ENCODE measurements at places on chromosomes 3 and 15.

DNA sequence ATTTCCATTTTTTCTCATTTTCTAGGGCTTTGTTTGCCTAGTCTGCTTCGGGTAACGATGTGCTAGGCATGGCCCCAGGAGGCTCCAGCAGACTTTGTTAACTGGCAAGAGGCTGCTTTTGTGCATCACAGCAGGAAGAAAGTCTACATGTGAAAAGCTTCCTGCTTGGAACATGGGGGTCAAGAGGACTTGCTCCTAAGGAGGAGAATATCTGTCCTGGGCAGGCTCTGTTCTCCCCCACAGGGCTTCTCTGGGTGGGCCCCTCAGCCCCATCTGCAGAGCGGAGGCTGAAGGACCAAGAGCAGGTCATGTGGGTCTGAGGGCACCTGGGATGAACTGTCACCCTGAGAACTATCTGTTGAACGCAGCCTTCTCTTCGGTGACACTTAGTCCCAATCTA, 94.7 kb downstream of the CCNL1 start:
- DNase-seq, result no peak

DNA sequence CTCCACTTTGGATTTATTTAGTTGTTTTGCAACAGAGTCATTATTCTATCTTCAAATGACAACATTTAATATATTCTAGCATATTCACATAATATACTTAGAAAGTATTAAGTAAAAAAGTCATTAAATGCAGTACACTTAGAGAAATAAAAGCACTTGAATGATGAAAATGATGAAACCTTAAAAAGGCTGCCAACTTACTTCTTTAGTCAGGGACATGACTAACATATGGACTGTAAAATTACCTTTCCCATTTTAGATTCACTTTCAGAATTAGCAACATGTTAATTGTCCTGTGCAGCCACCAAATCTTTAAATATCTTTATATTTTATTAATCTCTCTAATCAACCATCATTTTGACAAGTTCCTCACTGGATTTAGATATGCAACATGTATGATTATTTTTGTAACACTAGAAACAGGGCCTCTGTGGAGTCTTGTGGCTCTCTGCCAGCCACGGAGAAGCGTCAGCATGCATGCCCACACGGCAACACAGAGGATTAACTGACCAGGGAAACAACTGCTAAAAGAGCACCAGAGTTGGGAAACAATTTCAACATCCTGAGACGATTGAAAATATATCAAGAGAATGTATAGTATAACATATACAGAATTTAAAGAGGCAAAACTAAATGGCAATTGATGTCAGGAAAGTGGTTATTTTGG, 95.7 kb downstream of the ANO10 start:
- DNase-seq, result no peak

GRCh38 chr3:33137691-33138090, 23.9 kb downstream of the CRTAP start:
- no peak for DNase-seq

GRCh38 chr3:184525337-184526087, 36.1 kb upstream of the EPHB3 start:
- DNase-seq, result no peak

- no peak for DNase-seq
Observed at GRCh38 chr3:54756330-54756731, 171.5 kb downstream of the LRTM1 start.

DNA sequence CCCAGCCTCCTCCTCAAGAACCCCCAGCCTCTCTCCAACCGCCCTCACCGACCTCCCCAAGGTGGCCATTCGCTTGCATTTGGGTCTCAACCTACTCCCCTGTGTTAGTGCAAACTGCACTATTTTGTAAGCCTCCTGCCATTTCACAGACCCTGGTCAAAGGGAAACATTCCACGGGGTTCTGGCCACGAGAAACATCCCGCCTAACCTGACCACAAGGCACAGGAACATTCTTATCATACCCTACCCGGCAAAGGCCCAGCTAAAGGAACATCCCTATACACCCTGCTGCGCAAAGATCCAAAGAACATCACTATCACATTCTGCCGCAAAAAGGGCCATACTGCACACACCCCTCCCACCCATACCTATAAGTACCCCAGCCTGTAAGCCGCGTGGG, 22.9 kb downstream of the RPSA start:
- DNase-seq, result no peak

DNA sequence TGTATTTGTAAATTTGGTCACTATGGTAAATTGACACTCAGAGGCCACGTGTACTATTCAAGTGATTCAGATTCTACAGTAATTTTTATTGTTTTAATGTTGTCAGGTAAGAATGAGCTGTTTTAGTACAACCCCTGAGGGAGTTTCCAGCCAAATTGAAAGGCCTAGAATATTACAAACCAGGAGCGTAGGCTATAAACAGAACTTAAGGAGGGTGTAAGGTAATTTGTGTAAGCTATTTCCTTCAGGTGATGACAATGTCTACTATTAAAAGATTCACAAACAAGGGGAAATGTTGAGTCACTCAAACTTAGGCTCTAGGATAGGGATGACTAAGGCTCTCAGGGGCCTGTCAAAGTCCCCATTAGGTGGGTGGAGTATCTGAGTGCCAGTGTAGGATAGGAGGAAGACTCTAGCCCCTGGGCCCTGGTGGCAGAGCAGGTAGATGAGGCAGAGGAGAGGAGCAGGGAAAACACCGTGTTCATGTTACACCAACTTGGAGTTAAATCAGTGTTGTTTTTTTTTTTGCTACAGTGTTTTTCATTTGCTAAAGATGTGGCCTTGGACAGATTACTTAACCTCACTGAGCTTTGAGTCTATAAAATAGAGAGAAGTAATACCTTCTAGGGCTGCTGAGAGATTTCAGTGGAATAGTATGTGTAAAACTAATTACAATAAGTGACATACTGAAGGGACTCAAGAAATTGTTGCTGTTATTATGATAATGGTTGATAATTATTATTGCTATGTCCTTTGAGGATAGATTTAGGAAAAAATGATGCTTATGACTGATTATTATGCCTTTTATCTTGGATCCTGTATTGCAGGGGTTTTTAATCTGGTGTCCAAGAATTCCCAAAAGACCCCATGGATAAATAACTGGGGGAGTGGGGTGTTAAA, 10.3 kb downstream of the TM4SF1 start:
- no peak for DNase-seq

- no peak for DNase-seq
Observed at GRCh38 chr15:59879506-59880265, 124.4 kb upstream of the FOXB1 start.

GRCh38 chr3:56799251-56799882, 2.4 kb downstream of the ARHGEF3 start:
- no peak for DNase-seq

DNA sequence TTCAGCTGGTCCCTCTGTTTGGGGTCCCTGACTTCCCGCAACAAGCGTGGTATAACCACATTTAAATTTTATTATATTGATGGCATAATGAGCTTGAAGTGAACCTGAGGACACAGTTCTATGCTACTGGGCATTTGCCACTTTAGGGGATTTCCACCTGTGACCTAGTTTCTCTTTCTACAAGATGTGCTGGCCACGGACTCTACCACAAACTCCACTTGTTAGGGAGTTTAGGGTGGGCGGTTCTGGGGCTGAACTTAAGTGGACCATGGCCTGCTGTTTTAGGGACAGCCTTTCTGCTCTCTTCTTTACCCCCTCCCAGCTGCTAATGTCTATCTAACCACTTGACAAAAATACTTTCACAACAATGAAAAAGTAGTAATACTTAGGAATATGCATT, 1199.1 kb downstream of the SI start:
- DNase-seq, result no peak

DNA sequence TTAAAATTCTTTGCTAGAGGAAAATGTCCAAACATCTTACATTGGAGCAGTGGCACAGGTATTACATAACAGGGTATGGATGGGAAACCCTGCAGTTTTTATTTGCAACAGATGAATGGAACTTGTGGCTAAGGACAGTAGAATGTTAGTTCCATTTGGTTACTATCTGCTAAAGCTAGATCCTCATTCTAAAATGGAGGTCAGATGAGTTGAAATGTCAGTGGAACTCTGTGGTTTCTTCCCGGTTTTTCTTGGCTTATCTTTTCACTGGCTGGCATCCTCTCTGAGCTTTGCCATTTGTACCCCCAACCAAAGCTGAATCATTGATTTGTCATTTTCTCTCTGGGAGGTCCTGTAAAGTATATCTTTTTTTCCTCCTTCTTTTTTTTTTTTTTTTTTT, 68.9 kb downstream of the ARMC8 start:
- DNase-seq, result no peak

DNA sequence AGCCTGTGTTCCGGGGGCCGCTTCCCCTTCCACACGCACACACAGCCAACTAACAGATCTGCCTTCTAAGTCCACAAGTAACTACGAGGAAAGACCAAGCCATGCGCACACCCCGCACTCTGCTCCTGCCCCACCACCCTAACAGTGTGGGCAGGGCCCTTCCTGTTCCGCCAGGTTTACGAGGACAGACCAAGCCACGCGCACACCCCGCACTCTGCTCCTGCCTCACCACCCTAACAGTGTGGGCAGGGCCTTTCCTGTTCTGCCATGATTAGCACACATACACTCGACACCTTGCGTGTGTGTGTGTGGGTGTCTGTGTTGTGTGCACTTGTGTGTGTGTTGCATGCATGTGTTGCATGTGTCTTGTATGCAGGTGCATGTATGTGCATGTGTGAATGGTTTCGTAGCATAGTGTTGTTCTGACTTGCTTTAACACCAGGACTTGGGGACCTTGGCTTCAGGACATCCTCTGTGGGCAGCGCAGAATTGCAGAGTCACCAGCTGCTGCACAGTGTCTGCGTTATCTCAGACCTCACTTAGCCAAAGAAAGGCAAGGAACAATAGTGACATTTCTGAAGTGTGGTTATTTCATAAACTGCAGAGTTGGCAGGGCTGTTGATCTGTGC, 114.4 kb downstream of the CHSY1 start:
- no peak for DNase-seq

- DNase-seq, result no peak
Observed at GRCh38 chr3:86104154-86104553, 886.8 kb downstream of the VGLL3 start.

- no peak for DNase-seq
Observed at GRCh38 chr3:117278424-117279190, 569.0 kb downstream of the TUSC7 start.

DNA sequence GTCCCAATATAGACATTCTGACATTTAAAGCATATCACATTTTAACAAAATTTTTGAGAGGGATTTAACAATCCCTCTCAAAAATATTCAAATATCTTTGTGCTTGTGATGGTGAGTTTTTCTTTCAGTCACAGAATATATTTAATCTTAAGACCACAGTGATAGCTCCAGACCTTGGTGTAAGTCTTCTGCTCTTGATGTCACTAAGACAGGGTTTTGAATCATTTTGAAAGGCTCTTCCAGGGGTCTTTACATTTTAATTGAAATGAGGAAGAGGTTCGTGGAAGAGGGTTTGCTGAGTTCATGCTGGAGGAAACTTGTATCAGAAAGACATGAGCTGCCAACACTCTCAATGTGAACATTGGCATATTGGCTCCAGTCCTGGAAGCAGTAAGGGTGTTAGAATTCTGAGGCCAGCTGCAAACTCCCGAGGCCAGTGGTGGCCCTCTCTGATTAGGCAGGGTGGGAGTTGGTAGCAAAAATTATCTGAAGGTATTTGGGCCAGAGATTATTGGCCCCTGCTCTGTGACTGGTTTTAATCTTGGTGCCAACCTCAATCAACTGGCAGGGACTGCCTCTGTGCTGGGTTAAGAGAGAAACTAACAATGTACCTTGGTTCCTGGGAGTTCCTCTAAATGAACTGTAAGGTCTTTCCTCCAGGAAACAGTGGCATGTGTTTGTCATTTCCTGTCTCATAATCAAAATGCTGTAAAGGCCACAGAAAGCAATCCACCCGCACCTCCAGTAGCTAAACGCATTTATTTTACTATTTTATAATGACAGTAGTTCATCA, 5.3 kb downstream of the POU1F1 start:
- DNase-seq, result no peak

- no peak for DNase-seq
Observed at GRCh38 chr3:61032991-61033390, 218.3 kb downstream of the FHIT start.

DNA sequence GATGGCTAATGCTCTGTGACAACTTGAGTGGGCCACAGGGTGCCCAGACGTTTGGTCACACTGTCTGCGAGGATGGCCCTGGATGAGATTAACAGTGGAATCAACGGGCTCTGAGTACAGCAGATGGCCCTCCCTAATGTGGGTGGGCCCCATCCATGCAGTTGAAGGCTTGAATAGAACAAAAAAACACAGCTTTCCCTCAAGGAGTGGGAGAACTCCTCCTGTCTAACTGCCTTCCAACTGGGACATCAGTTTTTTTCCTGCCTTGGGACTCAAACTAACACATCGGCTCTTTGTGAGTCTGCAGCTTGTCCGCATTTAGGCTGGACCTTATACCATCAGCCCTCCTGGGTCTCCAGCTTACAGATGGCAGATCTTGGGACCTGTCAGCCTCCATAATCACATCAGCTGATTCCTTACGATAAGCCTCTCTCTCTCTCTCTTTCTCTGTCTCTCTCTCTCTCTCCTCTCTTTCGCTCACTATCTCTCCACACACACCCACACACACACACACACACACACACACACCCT, 20.8 kb downstream of the FAM174B start:
- no peak for DNase-seq

GRCh38 chr15:70509282-70509662, 254.1 kb downstream of the UACA start:
- DNase-seq, result no peak

- no peak for DNase-seq
Observed at GRCh38 chr3:42123012-42123581, 31.9 kb downstream of the TRAK1 start.

DNA sequence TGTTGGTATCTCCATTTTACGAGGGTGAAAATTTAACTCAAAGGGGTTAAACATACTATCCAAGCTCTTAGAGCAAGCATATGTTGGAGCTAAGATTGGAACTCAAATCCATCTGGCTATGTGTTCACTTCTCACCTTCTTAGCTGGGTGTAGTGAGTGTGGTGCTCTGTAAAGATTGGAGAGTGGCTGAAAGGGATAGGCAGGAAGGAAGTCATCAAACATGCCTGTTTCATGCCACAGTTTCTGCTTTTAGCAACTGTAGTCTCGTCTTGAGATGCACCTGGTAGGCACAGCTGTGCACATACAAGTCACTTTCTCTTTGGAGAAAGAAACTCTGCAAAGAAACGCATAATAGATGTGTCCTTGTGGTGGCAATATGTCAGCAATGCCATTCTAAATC, 189.1 kb upstream of the MDFIC2 start:
- no peak for DNase-seq
